Activated CD8-positive, alpha-beta memory T cell treated with anti-CD3 and anti-CD28 coated beads for 4 hours (primary cell): ENCODE measurements at places on chromosomes 12 and 14.

DNA sequence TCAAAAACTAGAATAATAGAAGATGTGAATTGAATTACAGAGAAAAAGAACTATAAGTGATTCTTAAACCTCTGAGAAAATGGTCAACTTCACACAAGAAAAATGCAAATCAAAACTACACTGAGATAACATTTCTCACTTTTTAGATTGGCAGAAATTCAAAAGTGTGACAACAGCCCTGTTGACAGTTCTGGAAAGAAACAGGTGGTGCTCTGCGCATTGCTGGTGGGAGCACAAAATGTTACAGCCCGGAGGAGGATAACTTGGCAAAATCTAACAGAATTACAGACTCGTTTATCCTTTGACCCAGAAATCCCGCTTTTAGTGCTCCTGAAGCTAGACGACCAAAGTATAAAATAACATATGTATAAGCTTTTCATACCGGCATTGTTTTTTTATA lies 222.5 kb upstream of the CNTN1 start:
- no peak for DNase-seq

DNA sequence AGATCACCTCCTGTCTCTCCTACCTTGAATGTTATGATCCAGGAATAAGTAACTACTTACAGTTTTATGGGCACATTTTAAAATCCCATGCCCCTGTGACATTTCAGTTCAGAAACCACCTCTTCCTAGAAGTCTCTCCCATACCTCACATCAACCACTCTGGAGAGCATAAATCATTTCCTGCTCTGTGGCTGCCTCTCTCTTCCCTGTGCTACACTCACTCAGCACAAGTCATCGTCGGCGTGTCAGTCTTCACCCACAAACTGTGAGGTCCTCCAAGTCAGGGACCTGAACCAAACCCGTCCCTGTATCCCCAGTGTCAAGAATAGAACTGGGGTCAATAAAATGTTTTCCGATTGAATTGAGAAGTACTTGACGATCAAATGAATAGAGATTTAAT lies 863.3 kb downstream of the BCL11B start:
- no peak for DNase-seq

- no peak for DNase-seq
Observed at GRCh38 chr14:84707830-84708229, 822.1 kb upstream of the FLRT2 start.

DNA sequence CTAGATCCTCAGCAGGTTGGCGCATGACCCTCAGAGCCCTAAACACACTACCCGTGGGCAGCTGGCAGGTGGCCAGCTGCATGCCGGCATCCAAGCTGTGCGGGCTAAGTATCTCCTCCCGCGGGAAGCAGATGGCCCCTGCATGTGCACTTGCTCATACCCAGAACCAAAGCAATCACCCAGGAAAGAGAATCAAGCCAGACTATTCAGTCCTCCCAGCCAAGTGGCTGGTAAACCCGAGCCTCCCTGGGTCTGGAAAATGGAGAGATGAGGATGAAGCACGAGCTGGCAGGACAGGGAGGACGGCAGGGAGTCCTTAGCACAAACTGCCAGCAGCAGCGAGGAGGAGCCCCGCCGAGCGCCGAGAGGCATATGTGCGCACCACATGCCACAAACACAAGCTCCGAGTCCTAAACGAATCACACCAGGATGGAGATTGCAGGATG lies 139.7 kb downstream of the RIMBP2 start:
- no peak for DNase-seq

GRCh38 chr12:43148691-43149090 lies 403.3 kb downstream of the ADAMTS20 start:
- no peak for DNase-seq

DNA sequence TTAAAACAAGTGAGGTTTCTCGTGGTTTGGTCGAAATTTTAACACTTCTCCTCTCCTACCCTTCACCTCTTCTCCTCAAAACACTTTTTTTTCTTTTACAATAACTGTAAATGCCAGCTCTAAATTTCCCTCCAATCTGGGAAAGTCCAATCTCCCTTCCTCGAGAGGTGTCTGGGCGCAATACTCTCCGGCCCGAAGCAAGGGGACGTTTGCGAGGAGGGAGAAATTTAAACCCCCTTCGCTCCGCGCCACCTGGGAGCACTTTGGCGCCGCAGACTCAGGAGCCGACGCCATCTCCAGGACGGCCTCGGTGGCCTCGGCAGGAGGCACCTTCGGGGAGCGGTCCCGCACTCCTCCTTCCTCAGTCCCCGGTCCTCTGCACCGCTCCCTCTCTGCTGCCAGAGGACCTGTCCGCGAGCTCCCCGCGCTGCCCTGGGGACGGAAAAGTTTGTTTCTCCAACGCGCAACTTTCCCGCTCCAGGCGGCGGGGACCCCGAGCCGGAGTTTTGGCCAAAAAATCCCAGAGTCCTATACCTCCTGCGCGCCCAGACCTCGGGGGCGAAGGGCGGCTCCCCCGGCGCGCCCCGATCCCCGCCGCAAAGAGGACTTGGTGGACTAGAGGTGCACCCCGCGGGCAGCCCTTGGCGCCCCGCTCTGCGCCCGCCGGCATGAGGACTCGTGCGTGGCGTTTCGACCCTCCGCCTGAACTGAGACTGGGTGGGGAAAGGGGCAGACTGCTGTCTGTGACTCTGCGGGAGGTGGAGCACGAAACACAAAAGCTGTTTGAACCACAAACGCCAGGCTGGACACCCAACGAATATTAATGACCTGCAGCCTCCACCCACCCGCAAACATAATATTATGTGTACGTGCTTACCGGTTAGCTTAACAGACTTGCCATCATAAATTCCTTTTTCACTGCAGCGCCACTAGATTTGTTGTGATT lies 95.2 kb upstream of the HMGA2 start:
- DNase-seq: no peak

DNA sequence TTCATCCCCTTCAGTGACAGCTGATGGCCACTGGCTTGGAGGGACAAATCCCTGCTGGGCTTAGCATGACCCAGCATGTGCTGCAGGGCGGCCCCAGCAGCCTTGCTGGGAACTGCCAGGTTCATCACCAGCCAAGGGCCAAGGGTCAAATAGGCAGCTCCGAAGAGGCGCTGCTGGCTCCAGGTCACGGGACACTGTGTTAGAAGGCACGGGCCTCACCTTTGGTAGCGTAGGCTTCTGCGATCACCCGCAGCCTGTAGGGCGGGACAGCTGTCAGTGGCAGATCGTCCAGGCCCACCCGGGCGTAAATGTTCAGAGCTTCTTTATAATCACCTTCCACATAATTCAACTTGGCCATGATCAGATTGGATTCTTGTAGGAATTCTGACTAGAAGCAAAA lies 35.7 kb downstream of the TTC7B start:
- no peak for DNase-seq

GRCh38 chr12:29589286-29589820 lies 91.9 kb upstream of the OVCH1 start:
- no peak for DNase-seq

GRCh38 chr12:132285991-132286681 lies 43.3 kb downstream of the GALNT9 start:
- DNase-seq: no peak

DNA sequence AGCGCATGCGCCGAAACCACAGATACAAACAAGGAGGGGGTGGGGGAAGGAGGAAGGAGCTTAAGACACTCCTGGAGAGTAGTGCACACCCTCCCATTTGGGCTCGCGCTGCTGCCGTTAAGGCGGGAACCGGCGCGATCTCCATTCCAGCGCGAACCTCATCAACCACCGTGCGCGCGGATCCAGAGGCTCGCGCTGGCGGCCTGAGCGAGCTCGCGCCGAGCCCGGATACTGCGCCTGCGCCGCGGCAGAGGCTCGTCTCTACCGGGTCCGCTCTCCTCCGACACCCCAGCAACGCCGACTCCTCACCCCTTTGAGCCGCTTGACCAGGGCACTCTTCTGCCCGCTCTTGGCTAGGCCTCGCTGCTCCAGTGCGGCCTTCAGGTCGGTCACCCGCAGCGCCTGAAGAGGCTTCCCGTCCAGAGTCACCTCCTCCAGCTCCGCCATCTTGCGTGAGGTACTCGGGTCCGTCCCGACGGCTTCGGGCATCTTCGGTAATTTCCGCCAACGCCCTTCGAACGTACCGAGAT lies at the start of gene ACIN1:
Gene ACIN1, minus strand, starts transcription at position 471 of the 530 bp plus-strand sequence. Its CDS starts 24 bp downstream, at position 447.
- DNase-seq: no peak

DNA sequence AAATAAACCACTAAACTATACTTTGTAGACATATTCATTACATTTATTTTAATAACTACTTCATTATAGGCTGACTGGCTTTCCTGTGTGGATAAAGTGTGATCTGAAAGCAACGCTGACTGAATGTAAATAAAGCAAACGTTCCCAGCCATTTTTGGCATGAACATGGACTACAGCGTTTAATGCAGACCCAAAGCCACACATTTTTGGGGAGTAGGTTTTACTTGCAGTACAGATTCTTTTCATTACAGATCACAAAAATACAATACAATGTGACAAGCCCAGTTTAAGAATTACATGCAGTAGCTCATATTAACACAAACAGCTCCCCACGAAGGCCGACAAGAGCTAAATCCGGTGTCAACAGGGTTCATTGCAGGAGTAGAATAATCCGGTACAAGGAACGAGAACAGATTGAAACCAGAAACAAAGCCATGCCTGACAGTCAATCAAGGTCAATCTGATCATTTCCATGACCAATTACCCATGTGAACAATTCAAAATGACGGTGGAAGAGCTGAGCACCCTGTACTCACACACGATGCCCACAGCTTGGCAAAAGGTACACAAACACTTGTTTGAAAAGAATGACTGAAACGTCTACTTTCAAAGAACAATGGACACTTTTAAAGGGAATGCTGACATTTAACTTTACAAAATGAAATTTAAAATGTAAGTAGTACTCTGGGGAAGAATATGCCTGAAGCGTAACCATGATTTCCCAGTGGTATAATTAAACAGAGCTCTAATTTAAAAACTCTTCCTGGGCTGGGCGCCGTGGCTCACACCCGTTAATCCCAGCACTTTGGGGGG lies 5.3 kb downstream of the BAG5 start:
- no peak for DNase-seq

DNA sequence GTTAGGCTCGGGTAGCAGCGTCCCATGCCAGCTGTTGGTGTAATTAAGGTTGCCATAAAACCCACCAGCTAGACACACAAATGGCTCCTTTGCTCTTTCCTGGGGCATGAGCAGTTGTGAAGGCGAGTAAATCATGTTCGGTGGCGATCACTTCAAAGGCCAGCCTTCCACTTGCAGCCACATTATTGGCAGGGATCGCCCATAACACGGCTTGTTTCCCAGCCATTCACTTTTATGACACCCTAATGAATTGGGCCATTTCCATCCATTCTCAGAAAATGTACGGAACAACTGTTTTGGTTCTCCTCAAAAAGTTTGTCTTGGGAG lies 63.4 kb downstream of the BEGAIN start:
- no peak for DNase-seq

- no peak for DNase-seq
Observed at GRCh38 chr12:51390457-51390856, 749 bp downstream of the GALNT6 start.

DNA sequence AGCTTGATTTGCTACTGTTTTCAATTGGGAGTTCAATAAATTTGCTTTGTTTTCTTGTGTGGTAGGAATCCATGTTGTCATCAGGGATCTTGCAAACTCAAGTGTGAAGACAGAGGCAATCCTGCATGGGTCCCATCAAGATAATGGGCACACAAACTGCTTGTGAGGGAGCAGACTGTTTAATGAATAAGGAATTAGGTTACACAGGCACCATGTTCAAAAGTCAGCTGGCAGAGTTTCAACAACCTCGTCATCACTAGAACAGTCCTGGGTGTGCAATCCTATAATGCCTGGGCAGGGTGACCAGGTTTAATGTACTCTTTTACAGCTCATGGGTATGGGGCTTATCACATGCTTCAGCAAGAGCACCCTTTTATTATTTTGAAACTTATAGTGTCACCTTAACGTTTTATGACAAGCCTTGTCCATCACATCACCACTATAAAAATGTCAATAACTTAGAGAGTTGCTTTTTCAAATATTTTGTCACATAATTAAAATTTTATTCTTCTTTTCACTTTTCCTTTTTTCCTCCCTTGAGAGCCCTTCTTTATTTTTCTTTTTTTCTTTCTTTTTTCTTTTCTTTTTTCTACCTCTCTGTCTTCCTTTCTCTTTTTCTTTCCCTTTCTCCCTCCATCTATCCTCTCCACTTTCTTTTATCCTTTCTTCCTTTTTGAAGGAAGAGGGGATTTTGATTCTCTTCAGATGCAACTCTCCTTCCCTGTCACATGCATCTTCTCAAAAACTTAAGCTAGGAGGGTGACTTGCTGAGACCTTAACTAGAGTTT lies 252.2 kb upstream of the ATP2B1 start:
- no peak for DNase-seq

DNA sequence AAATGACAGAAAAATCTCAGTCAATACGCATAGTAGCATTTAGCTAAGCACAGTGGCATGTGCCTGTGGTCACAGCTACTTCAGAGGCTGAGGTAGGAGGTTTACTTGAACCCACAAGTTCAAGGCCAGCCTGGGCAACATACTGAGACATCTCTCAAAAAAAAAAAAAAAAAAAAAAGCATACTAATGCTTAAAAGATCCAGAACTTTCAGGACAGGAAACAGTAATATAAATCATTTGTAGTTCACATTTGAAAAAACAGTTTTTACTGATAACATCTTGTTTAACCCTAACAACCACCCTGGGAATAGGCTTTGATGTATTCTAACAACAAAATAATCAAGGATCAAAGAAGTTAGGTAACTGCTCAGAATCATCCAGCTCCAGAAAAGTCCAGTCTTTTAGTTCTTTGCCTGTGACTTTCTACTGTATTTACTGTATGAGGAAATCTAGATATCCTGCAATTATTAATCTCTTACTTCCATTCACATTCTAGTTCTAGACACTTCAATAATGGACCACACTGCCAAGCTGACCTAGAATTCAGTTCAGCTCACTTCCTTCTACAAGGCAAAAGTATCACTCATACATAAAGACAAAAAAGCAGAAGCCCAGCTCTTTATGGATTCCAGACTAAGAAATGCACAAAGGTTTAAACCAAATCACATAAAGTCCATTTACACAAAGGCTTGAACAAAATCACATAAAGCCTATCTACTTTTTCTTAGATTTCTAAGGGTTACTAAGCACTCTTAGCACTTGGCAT lies 28.5 kb downstream of the PAWR start:
- DNase-seq: no peak

- DNase-seq: no peak
Observed at GRCh38 chr14:102231476-102232347, 73.3 kb downstream of the MOK start.

DNA sequence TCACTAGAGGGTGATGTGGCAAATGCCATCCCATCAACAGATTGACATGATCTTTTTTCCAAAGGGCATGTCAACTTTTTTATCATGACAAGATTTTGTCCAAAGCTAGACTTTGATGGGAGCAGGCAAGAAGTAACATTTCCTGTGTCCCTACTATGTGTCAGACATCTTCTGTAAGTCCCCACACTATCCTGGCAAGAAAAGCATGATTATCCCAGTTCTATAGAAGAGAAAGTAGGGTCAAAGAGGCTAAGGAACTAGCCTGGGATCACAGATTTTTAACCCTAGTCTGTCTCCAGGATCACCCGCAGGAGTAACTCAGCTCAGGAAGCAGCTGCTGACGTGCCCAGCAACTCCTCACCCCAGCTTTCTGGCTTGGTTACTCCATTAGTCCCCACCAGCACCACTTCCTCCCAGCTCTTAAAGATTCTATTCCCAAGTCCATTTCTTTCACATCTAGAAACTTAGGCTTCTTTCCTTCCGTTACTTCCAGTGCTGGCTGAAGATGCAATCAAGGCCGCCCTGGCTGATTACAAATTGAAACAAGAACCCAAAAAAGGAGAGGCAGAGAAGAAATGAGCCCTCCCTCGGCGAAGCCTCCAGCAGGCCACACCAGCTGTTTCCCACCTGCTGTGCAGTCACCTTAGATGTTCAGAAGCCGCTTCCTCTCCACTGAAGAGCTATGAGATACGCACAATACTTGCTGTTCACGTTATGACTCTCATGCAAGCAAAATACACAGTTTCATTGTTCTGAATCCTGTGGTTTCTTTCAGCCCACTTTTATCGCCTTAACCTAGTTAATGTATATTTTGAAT lies 6.2 kb downstream of the ISCU start:
- DNase-seq: no peak
